ENCODE measurements at places on chromosomes 3 and 15.
A peak's percentile ranks its signal among the peaks of the same experiment; 100 is the strongest.

DNA sequence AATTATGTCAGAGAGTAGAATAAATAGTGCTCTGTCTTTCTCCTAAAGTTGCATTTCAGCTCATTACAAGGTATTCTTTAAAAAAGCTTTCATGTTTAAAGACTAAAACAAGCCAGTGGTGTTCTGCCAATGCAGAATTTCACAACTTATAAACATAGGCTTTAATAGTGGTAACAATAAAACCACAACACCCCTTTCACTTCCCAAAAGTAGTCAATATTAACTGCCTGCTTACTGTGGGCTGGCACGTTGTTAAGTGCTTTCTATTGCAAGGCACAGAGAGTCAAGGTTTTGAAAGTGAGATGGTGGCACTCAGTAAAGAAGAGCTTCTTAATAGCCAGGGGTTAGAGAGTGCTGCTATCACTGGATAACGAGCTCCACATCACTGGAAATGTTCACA lies 8.4 kb upstream of the RTP1 start:
- no peak for DNase-seq

GRCh38 chr3:46664188-46664970 lies 29.1 kb downstream of the ALS2CL start:
- no peak for DNase-seq

DNA sequence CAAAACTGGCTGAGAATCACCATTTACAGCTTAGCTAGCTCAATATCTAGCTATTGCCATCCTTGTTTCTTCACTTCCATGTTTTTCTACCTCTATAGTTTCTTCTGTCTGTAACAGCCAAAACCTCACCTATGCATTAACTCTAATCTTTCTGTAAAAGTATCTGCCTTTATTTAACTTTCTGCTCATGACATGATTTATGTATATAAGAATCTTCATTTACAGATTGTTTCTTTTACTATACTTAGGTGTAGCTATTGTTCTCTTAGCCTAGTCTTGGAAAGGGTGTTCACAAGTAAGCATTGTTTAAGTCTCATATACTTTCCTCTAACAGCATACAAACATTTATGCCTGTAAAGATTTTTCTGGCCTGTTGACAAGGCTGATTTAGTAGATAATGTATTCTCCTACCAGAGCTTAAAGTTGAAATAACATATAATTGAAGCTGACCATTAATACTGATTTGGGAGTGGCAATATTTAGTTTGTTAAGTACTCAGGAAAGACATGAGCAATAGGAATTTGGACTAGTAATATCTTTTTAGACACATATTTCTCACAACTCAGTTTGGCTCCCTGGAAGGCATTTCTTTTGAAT lies 9.4 kb downstream of the FILIP1L start:
- DNase-seq, result no peak

- DNase-seq, result peak; percentile 26
Observed at GRCh38 chr3:88057630-88058305, 1.0 kb downstream of the CGGBP1 start.

- no peak for DNase-seq
Observed at GRCh38 chr15:88635318-88635717, 3.5 kb upstream of the ISG20 start.

All from LHCN-M2 (cell line).